Activated CD4-positive, alpha-beta T cell treated with anti-CD3 and anti-CD28 coated beads for 36 hours (primary cell): ENCODE measurements at places on chromosomes 1 and 21. TPM values are rescaled to one million over a fixed set of nuclear protein-coding genes. Genes with fewer than 3 reads are reported as not detected.

DFFB gene
- 8.4 TPM for total RNA-seq

SRM gene
- 242 TPM for total RNA-seq

DNA sequence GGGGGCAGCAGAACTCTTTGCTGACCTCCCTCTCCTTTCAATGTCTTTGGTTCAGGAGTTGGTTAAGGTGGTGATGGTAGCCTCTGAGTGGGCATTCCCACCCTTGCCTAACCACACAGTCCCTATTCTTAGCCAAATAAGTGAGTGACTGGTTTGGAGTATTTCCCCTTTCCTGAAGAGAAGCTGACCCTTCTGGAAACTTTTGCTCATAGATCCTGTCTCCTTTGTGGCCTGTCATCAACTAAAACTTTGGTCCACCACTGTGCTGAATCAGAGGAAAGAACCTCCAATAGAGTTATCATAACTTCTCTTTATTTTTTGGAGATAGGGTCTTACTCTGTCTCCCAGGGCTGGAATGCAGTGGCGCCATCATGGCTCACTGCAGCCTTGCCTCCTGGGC lies 31.1 kb downstream of the C1orf21 start:
- no peak for DNase-seq

DNA sequence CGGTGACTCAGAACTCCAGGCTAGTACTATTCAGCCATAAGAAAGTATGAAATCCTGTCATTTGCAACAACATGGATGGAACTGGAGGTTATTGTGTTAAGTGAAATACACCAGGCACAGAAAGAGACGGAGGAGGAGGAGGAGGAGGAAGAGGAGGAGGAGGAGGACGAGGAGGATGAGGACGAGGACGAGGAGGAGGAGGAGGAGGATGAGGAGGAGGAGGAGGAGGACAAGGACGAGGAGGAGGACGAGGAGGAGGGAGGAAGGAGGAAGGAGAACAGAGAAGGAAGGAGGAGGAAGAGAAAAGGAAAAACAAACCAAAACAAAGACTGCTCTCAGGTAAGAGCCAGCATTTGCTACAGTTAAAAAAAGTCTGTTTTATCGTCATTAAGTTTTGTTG lies 178.7 kb downstream of the NPHP4 start:
- DNase-seq, result no peak
